Stomach (tissue), 19 donors: ENCODE measurements at places on chromosomes 16 and 17.
A peak's percentile ranks its signal among the peaks of the same experiment; 100 is the strongest.

DNA sequence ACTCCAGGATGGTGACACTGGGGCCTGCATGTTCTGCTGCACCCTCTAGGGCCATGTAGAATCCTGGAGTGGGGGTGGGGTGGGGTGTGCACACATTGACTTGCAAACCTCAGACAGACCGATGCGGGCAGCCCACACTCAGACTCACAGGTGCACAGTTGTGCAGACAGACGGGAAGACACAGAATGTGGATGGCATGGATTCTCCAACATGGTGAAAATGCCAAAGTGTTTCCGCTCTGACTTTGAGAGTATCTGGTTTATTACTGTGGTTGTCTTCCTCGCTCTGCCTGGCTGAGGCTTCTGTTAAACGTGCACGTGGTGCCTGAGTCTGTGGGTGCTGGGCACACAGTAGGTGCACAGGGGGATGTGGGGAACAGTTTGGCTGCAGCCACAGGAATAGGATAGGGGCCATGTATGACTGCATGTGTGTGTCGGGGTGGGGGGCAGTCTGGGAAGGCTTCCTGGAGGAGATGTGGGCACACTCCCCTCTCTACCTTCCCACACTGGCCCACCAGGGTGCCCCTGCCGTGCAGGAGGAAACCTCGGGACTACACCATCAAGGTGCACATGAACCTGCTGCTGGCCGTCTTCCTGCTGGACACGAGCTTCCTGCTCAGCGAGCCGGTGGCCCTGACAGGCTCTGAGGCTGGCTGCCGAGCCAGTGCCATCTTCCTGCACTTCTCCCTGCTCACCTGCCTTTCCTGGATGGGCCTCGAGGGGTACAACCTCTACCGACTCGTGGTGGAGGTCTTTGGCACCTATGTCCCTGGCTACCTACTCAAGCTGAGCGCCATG lies 9.0 kb upstream of the ADGRG3 start:
- peaks cover 97% of the 10 kb centered on the region for H3K36me3 ChIP-seq
- peaks cover 7% of the 10 kb centered on the region for H3K27me3 ChIP-seq
- no peaks in the 10 kb centered on the region for H3K4me1 ChIP-seq
- H3K27ac ChIP-seq: no peak overlapping the region
- no peak overlapping the region for H3K4me3 ChIP-seq

- DNase-seq: no peak
- no peaks in the 10 kb centered on the region for H3K36me3 ChIP-seq
- H3K27ac ChIP-seq: no peak overlapping the region
- no peak overlapping the region for H3K4me3 ChIP-seq
- H3K4me1 ChIP-seq: no peaks in the 10 kb centered on the region
- peaks cover 49% of the 10 kb centered on the region for H3K27me3 ChIP-seq
Observed at GRCh38 chr17:79874329-79874981, 35.2 kb upstream of the CBX4 start.

GRCh38 chr16:23448392-23448791 lies 4.6 kb downstream of the COG7 start:
- no peak overlapping the region for H3K4me3 ChIP-seq
- peaks cover 25% of the 10 kb centered on the region for H3K36me3 ChIP-seq
- peak overlapping the region; percentile 30 for H3K27ac ChIP-seq

DNA sequence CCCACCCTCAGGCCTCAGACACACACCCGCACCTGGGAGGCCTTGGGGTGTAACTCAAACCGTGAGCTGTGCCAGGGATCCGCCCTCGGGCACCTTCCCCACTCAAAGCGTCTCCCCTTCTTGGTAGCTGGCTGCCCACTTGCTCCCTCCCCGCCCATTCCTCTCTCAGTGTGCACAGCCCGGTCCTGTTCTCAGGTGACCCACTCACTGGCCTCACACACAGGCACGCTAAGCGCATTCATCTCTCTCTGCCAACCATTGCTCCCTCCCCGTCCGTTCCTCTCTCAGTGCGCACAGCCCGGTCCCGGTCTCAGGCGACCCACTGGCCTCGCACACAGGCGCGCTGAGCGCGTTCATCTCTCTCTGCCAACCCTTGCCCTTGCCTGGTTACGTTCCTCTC lies 20.8 kb downstream of the WDR45B start:
- H3K4me3 ChIP-seq: no peak overlapping the region
- DNase-seq: no peak
- H3K27ac ChIP-seq: no peak overlapping the region

DNA sequence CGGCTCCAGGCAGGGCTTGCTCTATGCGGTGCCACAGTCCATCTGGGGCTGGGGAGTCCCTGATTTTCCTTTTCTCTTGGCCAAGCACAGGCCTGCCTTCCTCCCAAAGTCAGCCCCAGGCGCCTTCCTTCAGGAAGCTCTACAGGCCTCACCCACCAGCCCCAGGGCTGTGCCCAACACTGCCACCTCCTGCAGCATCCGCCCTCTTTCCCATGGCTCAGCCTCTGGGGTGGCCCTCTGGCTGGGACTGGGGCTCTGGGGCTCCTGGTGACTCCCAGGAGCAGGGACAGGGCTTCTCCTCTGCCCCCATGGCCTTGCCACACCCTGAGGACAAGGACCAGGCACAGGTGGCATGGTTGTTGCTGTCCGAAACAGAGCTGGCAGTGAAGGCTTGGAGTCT lies 817 bp downstream of the ITGB4 start:
- peak; percentile 61 for DNase-seq
- peaks cover 41% of the 10 kb centered on the region for H3K4me1 ChIP-seq
- H3K27ac ChIP-seq: peak overlapping the region; percentile 86
- H3K36me3 ChIP-seq: peaks cover 24% of the 10 kb centered on the region
- H3K4me3 ChIP-seq: peak overlapping the region; percentile 43

- H3K27ac ChIP-seq: no peak overlapping the region
- H3K36me3 ChIP-seq: no peaks in the 10 kb centered on the region
- no peak overlapping the region for H3K4me3 ChIP-seq
- no peak for DNase-seq
- H3K27me3 ChIP-seq: no peaks in the 10 kb centered on the region
- peaks cover 9% of the 10 kb centered on the region for H3K4me1 ChIP-seq
Observed at GRCh38 chr17:50817838-50818237, 17.5 kb upstream of the WFIKKN2 start.

DNA sequence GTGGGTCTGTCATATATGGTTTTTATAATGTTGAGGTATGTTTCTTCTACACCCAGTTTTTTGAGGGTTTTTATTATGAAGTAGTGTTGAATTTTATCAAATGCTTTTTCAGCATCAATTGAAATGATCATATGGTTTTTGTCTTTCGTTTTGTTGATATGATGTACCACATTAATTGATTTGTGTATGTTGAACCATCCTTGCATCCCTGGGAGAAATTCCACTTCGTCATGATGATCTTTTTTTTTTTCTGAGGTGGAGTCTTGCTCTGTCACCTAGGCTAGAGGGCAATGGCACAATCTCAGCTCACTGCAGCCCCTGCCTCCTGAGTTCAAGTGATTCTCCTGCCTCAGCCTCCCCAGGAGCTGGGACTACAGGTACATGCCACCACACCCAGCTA lies 14.0 kb upstream of the TMEM219 start:
- DNase-seq: no peak
- H3K36me3 ChIP-seq: no peaks in the 10 kb centered on the region
- H3K4me3 ChIP-seq: no peak overlapping the region
- H3K4me1 ChIP-seq: peaks cover 20% of the 10 kb centered on the region

DNA sequence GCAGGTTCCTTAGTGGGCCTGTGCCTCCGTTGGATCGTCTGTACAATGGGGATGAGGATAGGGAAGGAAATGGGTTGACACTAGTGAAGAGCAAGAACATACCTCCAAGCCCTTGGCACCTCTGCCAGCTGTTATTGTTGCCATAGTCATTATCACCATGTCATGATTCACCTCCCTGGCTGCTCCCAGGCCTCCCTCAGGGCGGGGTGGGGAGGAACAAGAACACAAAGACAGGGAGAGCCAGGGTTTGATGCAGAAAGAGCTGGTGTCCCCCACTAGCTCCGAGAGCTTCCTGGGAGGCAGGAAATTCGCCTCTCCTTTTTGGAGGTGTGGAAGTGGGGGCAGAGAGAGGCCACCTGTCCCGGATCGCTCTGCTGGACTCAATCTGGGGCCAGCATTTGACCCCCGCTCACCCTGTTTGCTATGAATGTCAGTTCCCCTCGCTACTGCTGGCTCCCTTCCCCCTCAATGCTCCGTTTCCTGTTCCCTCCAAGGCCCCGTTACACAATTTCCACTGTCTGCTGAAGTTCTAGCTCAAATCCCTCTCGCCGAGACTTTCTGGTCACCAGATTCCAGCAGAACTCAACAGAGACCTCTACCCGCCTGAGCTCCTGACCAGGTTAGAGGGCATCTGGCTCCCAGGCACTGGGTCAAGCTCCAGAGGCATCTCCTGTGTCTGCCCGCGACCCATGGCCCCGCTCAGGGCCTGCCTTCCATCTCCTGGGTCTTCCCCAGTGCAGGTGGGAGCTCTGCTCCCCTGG lies 9.1 kb downstream of the TIMP2 start:
- H3K4me3 ChIP-seq: peak overlapping the region; percentile 3
- H3K27ac ChIP-seq: peak overlapping the region; percentile 49
- no peak for DNase-seq
- peaks cover 28% of the 10 kb centered on the region for H3K4me1 ChIP-seq
- no peaks in the 10 kb centered on the region for H3K36me3 ChIP-seq
- H3K27me3 ChIP-seq: no peaks in the 10 kb centered on the region

DNA sequence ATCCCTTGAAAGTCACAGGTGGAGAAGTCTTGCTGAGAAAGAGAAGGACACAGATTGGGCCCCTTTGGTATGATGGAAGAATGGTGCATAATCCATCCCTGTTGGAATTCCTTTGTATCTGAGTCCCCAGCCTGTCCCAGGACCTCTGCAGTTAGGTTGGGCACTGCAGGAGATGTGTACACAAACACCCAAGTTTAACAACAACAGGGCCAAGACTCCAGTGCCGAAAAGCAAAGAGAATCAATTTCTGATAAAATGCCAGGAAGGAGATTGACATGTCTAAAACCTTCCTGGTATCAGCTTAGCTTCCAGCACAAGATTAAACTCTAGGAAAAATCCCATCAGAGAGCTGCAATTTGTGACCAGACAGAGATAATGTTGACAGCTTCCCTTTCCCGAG lies 32.9 kb downstream of the KATNIP start:
- no peaks in the 10 kb centered on the region for H3K27me3 ChIP-seq
- no peak overlapping the region for H3K4me3 ChIP-seq
- H3K27ac ChIP-seq: no peak overlapping the region
- DNase-seq: no peak
- peaks cover 16% of the 10 kb centered on the region for H3K4me1 ChIP-seq
- H3K36me3 ChIP-seq: no peaks in the 10 kb centered on the region

DNA sequence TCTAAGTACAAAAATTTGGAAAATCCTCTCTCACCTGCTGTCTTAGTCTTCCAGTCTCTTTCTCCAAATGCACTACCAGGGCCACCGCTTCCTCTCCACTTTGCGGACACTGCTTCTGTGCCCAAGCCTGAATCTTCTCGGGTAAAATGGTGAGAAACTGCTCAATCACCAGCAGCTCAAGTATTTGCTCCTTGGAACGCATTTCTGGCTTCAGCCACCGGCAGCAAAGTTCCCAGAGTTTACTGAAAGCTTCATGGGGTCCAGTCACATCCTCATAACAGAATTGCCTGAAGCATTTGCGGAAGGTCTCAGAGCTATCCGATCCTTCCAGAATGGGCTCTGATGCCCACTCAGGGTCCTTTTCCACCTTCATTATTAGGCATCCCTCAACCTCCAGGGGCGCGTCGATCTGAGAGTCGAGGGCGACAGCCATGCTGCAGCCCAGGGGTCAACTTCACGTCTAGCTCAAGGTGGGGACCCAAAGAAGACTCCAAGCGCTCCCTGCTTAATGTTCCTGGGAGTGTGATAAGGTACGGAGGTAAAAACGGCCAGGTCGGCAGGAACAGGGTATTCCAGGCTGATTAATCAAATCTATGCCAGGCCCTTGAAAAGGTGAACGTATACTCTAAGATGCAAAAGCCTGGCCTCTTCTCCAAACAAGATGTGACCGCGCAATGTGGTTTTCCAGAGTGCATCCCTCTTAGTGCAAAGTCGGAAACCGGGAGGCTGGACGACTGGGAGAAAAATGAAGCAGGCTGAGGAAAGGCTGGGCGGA lies 763 bp downstream of the ZKSCAN2 start:
- peak overlapping the region; percentile 96 for H3K27ac ChIP-seq
- peaks cover 31% of the 10 kb centered on the region for H3K4me1 ChIP-seq
- H3K36me3 ChIP-seq: peaks cover 34% of the 10 kb centered on the region
- no peak for DNase-seq
- no peaks in the 10 kb centered on the region for H3K27me3 ChIP-seq
- peak overlapping the region; percentile 78 for H3K4me3 ChIP-seq

GRCh38 chr17:34249478-34249877 lies 5.6 kb upstream of the CCL2 start:
- H3K4me1 ChIP-seq: peaks cover 61% of the 10 kb centered on the region
- no peak for DNase-seq
- H3K27me3 ChIP-seq: no peaks in the 10 kb centered on the region
- H3K36me3 ChIP-seq: no peaks in the 10 kb centered on the region
- H3K4me3 ChIP-seq: no peak overlapping the region
- H3K27ac ChIP-seq: peak overlapping the region; percentile 67

- H3K27ac ChIP-seq: no peak overlapping the region
- peaks cover 99% of the 10 kb centered on the region for H3K36me3 ChIP-seq
- H3K4me1 ChIP-seq: no peaks in the 10 kb centered on the region
Observed at GRCh38 chr16:67628216-67628615, 16.7 kb upstream of the CARMIL2 start.

DNA sequence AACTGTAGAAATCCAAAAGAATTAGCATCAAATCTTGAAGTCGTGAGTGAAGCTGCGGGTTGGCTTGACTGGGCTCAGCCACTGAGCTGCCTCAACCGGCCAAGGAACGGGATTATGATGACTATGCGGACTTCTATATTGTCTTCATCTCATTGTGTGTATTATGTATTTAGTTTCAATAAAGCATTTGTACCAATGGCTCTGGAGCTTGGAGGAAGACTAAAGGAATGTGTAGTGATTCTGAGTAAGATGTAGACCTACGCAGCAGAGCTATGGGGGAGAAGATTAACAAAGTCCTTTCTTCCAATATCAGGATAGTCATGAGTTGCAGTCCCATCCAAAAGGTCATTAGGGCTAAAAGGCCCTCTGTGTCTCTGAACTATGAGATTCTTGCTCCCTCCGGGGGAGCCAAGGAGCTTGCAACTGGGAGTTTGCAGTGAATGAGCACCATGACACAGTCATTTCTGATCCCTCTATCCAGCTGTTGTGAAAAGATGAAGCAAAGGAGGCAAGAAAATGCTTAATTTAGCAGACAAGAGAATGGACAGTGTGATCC lies 8.3 kb downstream of the EME1 start:
- H3K27me3 ChIP-seq: no peaks in the 10 kb centered on the region
- no peak overlapping the region for H3K4me3 ChIP-seq
- DNase-seq: no peak

- H3K4me1 ChIP-seq: peaks cover 43% of the 10 kb centered on the region
- H3K4me3 ChIP-seq: peak overlapping the region; percentile 50
- no peaks in the 10 kb centered on the region for H3K36me3 ChIP-seq
- DNase-seq: no peak
- peaks cover 55% of the 10 kb centered on the region for H3K27me3 ChIP-seq
Observed at GRCh38 chr16:1153480-1154160, 714 bp downstream of the CACNA1H start.

DNA sequence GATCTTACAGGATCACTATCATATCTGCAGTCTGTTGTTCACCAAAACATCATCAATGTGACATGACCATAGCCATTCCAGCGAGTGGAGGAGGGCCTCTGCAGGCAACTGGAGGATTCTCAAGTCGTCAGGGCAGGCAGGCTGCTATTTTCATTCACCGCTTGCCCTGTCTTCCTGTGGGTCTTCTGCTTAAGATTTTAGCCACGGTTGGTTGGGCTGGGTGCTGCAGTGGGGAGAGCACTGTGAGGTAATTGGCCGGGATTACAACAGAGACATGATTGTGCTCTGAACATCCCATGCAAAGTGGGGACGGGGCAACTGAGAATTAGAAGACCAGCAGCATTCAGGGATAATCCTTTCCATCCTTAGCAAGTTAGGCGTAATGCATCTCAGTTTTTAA lies 245.9 kb downstream of the CPPED1 start:
- no peaks in the 10 kb centered on the region for H3K4me1 ChIP-seq
- H3K27me3 ChIP-seq: no peaks in the 10 kb centered on the region
- no peaks in the 10 kb centered on the region for H3K36me3 ChIP-seq
